ENCODE measurements at places on chromosomes 3 and 15.

GRCh38 chr3:69809076-69809835 is 70.0 kb downstream of the MITF start:
- DNase-seq = no peak

DNA sequence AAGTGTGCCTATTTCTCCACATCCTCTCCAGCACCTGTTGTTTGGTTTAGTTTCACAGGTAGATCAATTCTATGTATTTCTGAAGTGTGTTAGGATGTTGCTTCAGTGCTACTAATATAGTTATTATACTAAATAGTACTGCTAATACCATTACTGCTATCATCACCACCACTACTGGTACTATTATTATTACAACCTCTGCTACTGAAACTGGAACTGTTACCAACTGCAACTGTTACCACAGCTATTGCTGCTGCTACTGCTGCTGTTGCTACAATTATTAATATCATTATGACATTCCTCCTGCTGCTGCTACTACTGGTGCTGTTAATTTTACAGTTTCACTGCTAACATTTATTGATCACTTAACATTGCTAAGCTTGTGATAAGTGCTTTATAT is 8.3 kb upstream of the LMOD3 start:
- no peak for DNase-seq

DNA sequence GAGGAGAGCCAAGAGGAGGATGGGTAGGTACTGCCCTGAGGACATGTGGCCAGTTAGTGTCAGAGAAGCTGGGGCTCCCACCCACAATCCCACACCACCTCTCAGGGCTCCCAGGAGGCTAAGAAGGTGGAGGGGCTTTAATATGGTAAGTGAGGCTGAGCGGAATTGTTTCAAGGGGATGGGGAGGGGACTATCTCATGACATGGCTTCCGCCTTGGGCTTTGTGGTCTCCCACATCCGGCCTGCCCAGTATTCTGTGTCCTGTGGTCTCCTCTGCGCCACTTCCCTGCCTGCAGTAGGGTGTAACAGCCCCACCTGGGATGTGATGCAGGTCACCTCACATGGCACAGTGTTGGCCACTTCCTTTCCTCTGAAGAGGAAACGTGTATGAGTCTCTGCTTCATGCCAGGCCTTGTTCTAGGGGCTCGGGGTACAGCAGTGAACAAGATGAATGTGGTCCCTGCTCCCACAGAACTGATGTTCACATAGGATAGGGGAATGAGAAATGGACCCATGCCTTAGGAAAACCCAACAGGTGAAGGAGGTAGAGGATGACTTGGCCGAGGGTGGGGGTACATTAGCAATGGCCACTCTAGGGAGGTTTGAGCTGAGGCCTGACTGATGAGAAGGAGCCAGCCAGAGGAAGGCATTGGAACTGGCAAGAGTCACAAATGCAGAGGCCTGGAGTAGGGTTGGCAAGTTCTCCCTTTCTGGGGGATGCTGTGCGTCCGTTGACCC is 3.2 kb downstream of the NEIL1 start:
- DNase-seq = no peak

DNA sequence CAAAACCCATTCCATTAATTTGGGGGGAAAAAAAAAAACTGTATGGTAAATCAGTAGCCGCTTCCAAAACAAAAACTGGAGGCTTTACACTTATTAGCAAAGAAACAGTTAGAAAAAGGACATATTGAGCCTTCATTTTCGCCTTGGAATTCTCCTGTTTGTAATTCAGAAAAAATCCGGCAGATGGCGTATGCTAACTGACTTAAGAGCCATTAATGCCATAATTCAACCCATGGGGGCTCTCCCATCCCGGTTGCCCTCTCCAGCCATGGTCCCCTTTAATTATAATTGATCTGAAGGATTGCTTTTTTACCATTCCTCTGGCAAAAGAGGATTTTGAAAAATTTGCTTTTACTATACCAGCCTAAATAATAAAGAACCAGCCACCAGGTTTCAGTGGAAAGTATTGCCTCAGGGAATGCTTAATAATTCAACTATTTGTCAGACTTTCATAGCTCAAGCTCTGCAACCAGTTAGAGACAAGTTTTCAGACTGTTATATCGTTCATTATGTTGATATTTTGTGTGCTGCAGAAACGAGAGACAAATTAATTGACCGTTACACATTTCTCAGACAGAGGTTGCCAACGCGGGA is 9.4 kb upstream of the RPL24 start:
- no peak for DNase-seq

DNA sequence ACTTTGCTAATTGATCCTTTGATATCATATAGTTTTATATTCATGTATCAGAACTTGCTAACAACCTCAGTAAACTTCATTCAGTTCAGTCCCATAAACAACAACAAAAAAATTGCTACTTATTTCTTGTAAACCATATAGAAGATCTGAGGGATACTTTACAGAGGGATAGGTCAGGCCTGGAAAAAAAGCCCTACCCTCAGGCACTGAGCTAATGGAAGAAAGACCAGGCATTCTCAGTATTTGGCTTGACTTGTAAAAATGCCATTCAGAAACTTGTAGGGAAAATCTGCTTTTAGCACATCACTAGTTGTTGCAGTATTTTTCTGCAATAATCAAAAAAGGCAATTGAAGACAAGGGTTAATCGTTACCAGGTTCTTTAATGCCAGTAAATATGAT is 33.1 kb downstream of the ARMC8 start:
- DNase-seq = no peak

DNA sequence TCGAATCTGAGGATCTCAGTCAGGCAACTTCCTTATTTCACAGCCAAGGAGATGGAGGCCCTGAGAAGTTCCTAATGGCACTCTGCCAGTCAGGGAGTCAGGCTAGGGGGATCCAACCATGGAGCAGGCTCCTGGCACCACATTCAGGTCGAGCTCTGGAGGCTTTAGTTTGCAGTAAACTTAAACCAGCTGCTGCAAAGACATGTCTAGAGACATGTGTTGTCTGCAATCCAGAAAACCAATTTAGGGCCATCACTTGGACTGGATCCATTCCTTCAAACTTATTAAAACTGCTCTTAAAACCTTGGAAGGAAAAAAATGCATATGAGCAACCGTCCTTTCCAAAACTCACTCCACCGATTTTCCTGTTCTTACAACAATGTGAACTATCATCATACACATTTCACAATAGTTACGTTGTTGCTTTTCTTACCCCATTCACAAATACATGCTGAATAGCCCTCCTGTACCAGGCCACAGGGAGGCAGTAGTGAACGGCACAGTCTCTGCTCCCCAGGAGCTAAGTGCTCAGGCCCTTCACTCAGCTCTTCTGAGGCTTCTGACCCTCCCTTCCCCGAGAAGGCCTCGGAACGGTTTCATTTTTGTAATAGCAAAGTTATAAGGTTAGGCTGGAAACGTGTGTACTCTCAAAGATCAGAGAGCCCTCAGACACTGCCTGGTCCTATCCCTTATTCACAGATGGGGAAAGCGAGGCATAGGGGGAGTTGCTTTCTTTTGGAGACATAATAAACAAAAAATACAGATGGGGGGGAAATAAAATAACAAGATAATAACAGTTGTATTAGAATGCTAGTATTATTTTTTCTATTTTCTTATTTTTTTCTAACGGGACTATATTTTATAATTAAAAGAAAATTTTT is 20.1 kb downstream of the RFT1 start:
- no peak for DNase-seq

DNA sequence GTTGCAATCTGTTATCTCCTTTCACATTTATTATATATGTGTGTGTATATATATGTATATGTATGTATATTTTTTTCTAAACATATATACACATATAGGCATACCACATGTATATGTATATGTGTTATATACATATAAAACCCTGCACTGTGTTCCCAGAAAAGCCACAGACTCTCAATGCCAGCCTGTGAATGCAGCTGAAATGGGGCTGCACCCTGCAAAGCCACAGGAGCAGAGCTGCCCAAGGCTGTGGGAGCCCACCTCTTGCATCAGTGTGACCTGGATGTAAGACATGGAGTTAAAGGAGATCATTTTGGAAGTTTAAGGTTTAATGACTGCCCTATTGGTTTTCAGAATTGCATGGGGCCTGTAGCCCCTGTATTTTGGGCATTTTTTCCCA is 762.3 kb upstream of the ARPP21 start:
- DNase-seq = no peak

GRCh38 chr3:25573386-25574171 is 91.1 kb downstream of the TOP2B start:
- DNase-seq = no peak

DNA sequence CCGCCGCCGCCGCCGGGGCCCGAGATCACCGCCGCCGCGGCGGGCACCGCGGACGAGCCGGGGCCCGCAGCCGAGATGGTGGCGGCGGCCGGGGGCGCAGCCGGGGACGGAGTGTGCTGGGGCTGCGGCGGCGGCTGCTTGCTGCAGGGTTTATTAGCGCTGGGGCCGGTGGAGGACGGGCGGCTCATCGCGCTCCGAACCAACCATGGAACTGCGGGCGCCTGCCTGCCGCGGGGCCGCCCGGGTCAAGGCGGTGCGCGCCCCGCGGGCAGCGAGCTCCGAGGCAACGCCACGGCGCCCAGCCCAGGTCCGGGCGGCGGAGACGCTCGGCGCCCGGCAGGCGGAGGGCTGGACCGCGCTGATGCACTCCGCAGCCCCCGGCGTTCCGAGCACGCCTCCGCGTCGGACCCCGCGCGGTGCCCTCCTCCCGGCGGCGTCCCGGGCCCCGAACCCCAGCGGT is 277 bp downstream of the SIAH2 start:
- no peak for DNase-seq

GRCh38 chr3:157786211-157786610 is 283.0 kb upstream of the VEPH1 start:
- DNase-seq = no peak

DNA sequence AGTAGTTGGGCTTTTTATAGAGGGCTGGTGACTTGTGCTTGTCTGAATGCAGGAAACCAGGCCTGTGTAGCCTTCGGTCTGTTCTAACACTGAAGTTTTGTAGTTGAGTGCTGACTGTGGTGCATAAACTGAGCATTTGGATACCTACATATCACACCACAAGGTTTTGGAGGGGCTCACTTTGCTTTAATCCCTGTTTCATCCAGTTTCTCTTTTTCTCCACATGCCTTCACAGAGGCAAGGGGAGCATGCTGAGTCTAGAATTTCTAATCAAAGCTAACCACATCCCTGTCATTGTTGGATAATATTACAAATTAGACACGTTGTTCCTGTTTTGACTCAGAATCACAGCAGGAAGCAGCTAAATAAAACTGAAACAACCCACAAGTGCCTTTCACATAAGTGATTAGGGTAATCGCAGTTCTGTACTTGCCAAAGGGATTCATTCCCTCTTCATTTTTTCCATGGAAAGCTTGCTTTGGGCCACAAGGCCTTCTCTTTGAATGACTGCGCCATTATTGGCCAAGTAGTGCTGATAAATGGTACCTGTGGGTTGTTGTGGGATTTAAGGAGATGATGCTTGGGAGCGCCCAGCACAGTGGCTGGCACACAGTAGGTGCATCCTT is 48.9 kb downstream of the TGFBR2 start:
- DNase-seq = no peak
